A172 (cell line): ENCODE measurements at places on chromosomes 1 and 21.
A peak's percentile ranks its signal among the peaks of the same experiment; 100 is the strongest.

- no peak for DNase-seq
Observed at GRCh38 chr1:167710836-167711235, 10.9 kb upstream of the MPZL1 start.

DNA sequence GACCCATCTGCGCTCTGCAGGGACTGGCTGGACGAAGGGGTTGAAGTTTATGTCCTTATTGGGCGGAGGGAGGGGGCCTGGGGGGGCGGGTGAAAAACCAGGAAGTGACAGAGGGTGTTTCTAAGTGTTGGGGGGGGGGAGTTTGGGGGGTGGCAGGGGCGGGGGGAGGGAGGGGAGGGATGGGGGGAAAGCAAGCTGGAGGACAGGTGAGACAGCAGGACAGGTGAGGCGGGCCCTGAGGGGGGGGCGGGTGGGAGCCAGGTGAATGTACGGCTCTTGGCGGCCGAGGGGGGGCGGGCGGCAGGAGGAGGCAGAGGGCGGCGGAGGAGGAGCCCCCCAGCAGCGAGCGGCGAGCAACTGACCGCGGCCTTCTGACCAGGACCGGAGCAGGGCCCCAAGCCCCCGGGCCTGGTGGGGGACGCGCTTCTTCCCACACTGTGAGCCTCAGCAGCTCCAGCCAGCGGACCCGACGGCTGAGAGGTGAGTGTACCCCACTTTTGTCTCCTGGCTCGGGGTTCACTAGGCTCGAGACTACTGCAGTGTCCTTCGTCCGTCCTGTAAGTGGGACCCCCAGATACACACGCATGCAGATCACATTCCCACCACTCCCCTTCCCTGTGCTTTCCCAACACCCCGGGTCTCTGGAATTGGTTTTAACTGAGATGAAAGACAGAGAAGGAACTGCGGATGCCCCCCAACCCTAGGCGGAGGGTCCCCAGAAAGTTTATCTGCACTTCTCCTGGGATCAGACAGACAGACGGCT, at the start of gene ZBTB7B:
Gene ZBTB7B (plus strand): TSS at position 339 of the 763 bp plus-strand sequence. CDS start 11,859 bp downstream, outside the sequence.
- DNase-seq = peak; percentile 53

- DNase-seq = no peak
Observed at GRCh38 chr1:41864471-41865040, 54.2 kb downstream of the HIVEP3 start.

GRCh38 chr1:156053768-156054499, at the start of gene UBQLN4:
TSS of gene UBQLN4 (minus strand) at chr1:156053798. CDS start at chr1:156053701, 97 bp downstream.
- peak; percentile 78 for DNase-seq

DNA sequence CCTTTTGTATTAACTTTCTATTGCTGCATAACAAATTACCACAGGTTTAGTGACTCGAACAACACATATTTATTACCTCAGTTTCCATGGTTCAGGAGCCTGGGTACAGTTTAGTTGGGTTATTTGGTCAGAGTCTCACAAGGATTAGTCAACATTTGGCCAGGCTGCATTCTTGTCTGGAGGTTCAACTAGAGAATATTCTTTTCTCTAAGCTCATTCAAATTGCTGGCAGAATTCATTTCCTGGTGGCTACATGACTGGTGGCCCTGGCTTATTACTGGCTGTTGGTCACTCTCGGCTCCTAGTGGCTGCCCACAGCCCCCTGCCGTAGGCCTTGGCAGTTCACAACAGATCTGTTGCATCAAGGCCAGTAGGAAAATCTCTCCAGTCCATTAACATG, 81.1 kb upstream of the ADAR start:
- DNase-seq = no peak

GRCh38 chr1:246577720-246578106, 11.5 kb downstream of the CNST start:
- no peak for DNase-seq

- no peak for DNase-seq
Observed at GRCh38 chr1:212852105-212852688, 4.7 kb upstream of the SPATA45 start.

- no peak for DNase-seq
Observed at GRCh38 chr1:39819091-39819812, 30.6 kb upstream of the BMP8B start.

GRCh38 chr1:64828829-64829228, 84.0 kb downstream of the RAVER2 start:
- DNase-seq = no peak

DNA sequence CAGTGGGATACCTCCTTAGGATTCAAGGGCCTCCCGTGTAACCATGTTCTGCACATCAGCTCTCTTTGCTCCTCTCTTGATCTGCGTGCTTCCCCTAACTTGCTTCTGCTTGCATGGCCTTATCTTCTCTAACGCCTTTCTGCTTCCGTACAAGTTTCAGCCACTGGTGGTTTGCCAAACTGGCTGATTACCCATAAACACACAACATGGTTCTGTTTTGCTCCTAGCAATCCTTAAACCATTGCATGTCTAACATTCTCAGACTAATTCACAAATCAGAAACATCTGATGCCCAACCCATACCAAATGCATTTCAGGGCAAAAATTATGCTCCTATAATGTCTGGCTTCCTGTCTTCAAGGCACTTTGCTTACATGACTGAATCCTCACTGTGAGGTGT, 166.4 kb downstream of the PBX1 start:
- DNase-seq = no peak

GRCh38 chr1:119409731-119410130, 5.2 kb upstream of the HSD3B2 start:
- DNase-seq = no peak

DNA sequence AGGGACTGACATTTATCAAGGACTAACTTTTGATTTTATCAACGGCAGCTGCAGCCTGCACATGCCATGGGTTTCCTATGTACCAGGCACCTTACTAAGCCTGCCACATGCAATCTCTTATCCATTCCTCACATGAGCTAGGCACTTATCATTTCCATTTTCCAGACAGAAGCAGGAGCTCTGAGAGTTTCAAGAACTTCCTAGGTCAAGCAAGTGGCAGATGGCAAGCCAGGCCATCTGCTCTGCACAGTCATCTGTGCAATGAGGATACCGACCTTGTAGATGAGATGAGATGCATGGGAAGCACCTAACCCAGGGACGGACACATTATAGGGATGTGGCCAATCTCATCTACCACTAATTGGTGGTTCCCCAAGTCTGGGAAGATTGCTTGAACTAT, 339.4 kb upstream of the USP24 start:
- no peak for DNase-seq

DNA sequence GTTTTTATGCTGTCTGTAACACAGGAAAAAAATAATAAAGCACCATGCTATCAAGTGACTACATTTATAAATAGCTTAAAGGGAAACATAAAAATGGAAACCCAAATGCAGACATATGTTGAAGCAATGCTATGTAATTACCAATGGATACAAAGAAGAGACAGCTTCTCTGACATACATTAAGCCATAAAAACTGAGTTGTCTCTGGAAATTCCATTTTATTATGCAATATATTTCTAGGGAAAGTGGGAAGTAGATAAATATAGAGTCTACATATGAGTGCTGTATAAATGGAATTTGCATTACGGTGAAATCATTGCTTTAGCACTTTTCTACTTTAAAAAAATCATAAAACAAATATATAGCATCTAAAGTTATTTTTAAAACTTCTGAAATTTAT, 135.2 kb upstream of the COL11A1 start:
- DNase-seq = no peak

GRCh38 chr1:107991371-107992066, 26.5 kb upstream of the VAV3 start:
- DNase-seq = peak; percentile 80

DNA sequence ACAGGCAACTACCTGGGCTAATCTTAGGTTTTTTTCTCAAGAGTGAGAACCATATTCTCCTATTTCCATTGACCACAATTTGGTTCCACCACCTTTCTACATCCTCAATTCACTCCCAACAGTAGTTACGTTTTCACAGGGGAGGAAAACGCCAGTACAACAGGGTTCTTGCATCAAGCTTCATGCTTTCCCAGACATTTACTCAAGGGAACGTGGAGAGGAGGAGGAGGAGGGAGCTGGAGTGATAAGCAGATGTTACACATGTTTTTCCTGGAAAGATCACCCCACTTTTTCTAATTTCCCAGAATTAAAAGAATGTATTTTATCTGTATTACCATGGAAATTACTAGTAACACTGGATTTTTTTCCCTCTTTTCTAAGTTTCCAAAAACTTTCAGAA, 58.3 kb downstream of the RGS5 start:
- DNase-seq = no peak

DNA sequence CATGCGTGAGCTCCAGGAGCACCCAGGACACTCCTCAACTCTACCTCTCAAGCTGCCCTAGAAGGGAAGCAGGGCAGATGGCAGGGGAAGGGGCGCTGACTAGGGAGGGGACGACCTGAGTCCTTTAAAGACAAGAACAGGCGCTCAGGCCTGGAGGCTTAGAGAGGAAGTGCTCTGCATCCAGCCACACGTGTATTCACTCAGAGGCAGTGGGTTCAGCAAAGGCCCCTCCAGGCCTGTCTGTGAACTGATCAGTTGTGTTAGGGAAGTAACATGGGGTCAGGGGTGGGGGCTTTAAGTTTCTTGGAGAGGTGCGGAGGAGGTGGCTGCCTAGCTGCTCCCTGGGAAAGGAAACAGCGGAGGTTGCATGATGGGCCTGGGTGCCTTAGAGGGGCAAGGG, 37.1 kb upstream of the ARF1 start:
- DNase-seq = no peak

- peak; percentile 57 for DNase-seq
Observed at GRCh38 chr1:219279017-219279770, 105.5 kb downstream of the LYPLAL1 start.

- no peak for DNase-seq
Observed at GRCh38 chr1:223487887-223488259, 94.7 kb downstream of the CCDC185 start.

GRCh38 chr1:53265581-53265980, 27.3 kb upstream of the MAGOH start:
- no peak for DNase-seq

DNA sequence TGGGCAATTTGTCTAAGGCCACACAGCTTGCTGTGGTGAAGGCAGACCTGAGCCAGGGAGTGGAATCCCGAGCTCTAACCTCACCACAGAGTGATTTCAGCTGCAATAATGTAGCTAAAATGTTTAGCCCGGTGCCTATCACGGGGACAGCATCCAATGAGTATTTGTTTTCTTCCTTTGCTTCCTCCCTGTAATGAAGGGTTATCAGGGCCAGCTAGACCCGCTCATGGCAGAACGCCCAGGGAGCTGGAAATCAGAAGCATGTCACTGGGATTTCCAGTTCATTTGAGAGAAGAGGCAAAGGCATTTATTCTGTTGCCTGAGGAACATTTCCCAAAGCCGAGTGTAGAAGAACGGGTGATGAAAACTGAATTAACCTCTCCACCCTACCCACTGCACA, 183.1 kb downstream of the ZSCAN20 start:
- no peak for DNase-seq

DNA sequence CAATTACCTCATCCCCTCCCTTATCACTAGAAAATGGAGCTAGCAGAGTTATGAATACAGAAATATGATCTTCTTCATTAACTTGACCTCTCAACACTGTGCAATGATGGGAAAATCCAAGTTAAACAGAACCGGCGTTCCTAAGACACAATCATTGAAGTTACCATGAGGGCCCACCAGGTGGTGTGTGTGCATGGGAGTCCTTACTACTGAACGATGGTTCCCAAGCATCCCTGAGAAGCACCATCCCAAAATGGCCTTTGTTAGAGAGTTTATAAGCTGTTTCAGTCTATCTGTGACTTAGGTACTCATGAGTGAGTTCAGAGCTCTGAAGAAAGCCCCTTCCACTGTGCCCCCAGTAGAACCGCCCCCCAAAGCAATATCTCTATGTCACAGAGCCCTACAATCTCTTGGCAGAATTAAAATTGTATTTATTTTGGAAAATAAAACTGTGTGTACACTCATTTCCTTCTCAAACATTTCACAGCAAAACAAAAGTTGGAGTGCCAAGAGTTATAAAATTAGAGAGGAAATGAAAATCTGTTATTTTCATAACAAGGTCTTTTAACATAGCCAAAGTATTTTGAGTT, 56.8 kb downstream of the PLD5 start:
- peak; percentile 57 for DNase-seq

DNA sequence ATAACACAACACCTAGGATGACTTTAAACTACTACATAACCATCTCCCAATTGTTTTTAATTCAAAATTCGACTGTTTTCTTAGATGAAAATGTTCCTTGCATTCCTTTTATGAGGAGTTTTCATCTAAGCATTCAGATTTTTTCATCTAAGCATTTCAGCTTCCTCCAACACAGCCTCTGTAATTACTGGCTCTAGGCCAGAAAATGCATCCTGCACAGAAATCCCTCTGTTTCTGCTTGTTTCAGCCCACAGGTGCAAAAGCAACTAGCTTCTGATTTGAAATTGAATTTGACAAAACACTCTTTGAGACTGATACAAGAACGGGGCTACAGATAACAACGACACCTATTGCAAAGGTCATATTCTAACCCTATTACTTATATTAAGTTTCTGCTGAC, 90.4 kb downstream of the RGS21 start:
- DNase-seq = no peak

GRCh38 chr21:38925923-38926322, 120.2 kb downstream of the ETS2 start:
- peak; percentile 91 for DNase-seq

DNA sequence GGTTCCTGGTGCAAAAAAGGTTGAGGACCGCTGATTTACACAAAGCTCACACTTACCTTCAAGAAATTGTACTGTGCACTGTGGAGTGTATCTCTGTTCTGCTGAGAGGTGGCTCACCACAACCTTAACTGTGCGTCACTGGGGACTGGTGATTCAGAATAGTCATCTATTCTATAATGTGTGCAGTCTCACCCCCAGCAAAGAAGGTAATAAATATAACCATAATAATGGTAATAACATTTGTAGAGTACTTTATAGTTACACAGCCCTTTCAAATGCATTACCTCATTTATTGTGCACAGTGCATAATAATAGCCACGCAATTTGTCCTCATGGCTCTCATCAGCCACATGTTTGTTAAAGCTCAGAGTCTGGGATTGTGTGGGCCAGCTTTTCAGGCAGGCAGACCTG, 59.4 kb upstream of the DUSP10 start:
- no peak for DNase-seq

GRCh38 chr1:59100708-59101374, 196.1 kb upstream of the FGGY start:
- DNase-seq = no peak

DNA sequence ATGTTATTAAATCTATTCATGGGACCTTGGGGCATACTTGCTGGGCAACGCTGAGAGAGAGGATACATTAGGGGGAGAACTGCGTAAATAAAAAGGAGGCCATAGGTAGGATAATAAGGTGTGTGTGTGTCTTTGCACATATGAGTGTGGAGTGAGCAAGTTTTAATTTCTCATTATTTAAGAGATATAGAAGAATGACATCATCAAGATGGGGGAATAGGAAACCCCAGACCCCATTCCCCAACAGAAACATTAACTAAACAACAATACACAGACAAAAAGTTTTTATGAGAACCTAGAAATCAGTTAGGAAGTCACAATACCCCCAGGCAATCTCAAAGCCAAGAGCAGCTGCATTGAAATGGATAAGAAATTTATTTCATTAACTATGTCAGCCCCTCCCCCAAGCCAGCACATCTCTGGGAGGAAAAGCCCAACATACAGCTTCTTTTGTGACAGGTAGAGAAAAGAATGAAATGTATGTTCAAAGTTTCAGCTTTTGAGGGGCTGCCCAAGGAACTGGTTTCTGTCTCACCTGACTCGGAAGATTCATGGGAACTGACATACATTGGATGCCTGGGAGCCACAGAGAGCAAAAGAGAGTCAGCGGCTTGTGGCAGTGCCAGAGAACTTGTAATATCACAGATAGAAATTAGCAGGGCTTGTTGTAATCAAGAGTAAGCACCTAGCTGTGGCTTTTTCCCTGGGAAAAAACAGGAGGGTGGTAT, 234.3 kb upstream of the NFIA start:
- no peak for DNase-seq
